PC-9 (cell line): ENCODE measurements at places on chromosomes 7 and 10. TPM values are rescaled to one million over a fixed set of nuclear protein-coding genes. Genes with fewer than 3 reads are reported as not detected.

GRCh38 chr7:83142365-83142764, 20.3 kb downstream of the PCLO start:
- H3K27me3 ChIP-seq, result no peaks in the 10 kb centered on the region
- no peak for DNase-seq
- no peak overlapping the region for H3K4me3 ChIP-seq

GRCh38 chr7:120792861-120793130, 65.1 kb downstream of the TSPAN12 start:
- H3K4me3 ChIP-seq, result no peak overlapping the region
- no peaks in the 10 kb centered on the region for H3K36me3 ChIP-seq
- no peaks in the 10 kb centered on the region for H3K27me3 ChIP-seq
- no peak for DNase-seq

- H3K36me3 ChIP-seq, result no peaks in the 10 kb centered on the region
- no peaks in the 10 kb centered on the region for H3K27me3 ChIP-seq
- no peak overlapping the region for H3K4me3 ChIP-seq
- no peak overlapping the region for H3K27ac ChIP-seq
- no peak for DNase-seq
These were observed 2.8 kb downstream of the HOXA10 start for GRCh38 chr7:27171325-27171636.

The PRF1 gene
- total RNA-seq, result not detected in 2 replicates

The IL2RA gene
- total RNA-seq, result not detected in 2 replicates

The GPR26 gene
- total RNA-seq, result not detected in 2 replicates
